ENCODE measurements at places on chromosomes 3 and 15.

GRCh38 chr15:78004919-78005634 lies 72.4 kb downstream of the TBC1D2B start:
- DNase-seq, result no peak

- no peak for DNase-seq
These were observed 37.4 kb downstream of the TFRC start for GRCh38 chr3:196044513-196044912.

DNA sequence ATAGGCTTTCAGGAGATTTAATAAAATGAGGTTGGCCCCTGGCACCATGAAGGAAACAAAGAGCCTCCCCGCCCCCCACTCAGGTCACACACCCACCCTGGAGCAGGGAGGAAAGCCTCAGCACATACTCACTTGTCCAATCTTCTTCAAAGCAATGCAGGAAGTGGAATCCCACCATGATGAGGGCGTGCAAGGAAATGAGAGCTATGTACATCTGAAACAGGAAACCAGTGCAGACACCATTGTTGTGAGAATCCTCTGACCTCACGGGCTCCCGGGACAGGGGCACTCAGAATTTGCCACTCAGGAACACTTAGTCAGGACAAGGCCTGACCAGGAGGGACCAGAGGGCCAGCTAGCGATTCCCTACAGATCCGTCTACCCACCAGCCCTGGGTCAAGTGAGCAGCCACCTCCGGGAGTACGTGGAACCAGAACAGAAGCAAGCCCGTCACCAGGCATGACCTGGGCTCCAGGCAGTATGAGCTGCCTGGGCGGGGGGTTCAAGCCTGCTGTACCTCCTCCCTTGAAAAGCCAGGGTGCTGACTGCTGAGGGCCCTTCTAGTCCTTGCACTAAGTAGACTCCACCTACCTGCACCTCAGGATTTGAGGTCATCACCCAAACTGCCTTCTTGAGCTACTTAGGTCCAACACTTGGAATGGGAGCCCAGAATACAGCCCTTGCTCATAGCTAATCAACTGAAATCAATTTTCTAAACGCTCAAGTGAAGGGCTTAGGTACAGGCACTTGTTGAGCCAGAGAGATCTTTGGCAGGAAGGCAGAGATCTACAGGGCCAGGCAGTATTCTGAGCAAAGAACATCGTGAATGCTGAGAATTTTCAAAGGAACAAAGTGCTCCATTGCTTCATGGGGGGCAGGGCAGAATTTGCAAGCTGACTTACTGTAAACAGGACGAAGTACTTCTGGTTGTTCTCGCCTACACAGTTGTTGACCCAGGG lies 42.7 kb downstream of the ZDHHC3 start:
- DNase-seq, result no peak

DNA sequence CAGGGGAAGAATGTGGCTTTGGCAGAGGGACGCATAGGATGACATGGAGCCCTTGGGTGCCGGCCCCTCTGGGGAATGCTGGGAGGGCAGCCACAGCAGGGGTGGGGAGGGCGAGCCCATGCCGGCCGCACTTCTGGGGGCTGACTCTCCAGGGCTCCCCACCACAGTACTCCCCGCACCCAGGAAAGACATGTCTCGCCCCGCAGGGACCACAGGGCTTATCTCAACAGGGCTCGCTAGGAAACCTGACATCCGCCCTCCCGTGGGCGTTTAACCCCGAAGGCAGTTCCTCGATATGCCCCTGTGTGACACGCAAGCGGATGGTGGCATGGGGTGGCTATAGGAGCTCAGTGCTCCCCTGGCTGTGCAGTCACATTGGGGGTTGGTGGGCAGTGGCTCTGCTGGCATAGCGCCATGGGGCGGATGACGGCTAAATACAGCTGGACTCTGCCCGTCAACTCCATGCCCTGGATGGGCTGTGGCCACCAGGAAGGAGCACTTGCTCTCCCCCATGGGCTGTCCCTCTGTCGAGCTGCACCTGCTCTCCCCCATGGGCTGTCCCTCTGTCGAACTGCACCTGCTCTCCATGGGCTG lies 141.4 kb downstream of the ADAMTS17 start:
- DNase-seq, result no peak

DNA sequence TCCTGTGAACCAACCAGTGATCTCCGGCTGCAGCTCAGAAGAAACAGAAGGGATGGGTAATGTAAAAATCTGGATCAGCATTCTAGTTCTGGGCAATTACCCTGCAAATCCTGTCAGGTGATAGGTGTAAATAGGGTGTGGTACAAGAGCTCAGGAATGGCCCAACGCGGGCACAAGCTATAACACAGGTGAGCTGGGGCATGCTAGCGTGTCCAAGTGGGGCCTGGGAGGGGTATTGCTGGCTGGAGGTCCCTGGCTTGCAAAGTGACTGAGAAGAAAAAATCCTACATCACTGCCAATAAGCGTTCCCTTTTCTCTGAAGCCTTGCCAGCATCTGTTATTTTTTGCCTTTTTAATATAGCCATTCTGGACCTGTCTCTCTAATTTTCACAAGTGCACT lies 9.7 kb upstream of the CHST2 start:
- no peak for DNase-seq

DNA sequence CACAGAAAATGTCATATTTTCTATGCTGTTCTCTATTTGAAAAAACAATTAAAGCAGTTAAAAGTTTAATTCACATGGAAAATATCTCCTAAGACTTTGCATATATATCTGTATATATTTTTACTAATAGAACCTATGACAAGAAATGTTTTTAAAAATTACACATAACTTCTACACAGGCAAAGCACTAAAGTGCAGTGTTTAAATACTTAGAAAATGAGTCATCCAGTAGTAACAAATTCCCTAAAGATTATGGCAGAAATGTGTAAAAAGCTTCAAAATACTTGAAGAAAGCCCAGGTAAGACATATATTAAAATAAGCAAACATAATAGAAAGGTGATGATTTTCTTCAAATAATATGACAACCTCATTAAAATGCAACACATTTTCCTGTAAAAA lies 236.6 kb downstream of the TBC1D5 start:
- DNase-seq, result no peak

GRCh38 chr3:160768031-160768430 lies 12.0 kb downstream of the PPM1L start:
- no peak for DNase-seq

Data from stimulated activated CD4-positive, alpha-beta T cell treated with anti-CD3 and anti-CD28 coated beads, Interleukin-2, amount 100 ng/mL, for 24 hours (primary cell).